RKO (cell line): ENCODE measurements at places on chromosomes 7 and 10.

DNA sequence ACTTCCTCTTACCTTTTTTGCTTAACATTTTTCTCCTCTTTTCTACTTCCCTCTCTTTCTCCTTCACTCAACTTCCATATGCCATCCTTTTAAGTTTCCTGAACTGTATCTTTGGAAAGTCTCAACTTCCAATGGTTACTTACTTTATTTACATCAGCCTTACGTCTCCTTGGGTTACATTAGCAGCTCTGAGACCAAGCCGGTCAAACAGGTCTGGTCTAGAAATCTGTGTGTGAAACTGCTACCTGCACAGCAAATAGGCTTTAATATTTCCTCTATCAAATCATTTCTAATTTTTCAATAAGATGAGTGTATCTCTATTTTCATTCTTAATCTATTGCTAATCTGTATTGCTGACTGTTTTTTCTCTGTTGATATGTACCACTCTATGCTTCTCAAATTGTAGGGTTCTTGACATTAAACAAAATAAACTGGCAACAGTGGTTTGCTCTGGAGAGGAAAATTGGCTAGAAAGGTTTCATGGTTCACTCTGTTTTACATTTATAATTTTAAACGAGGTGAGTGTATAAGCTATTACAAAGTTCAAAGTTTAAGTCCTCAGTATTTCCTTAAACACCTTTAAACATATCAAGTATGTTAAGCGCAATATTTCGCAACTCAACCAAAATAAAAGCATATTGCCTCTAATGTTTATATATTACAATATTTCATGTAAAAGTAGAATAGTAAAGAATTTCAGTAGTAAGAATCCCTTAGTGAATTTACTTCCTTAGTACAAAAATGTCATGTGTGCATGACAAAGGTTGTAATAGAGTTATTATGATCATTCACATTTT, 3.6 kb upstream of the SEMA3C start:
- DNase-seq: no peak

DNA sequence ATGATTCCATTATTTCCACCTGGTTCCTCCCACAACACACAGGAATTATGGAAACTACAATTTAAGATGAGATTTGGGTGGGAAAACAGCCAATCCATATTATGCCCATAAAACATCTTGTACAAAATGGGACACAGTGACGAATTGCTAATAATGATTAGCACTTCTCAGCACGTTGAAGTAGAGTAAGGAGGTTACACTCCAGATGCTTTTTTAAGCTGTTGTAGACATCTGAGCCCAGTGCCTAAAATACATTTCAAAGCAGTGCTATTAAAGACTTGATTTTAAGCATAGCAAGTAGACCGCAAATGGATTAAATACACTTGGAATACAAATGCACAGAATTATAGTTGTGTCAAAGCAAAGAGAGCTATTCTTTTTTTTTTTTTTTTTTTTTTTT, 105.9 kb downstream of the AASS start:
- DNase-seq: no peak

DNA sequence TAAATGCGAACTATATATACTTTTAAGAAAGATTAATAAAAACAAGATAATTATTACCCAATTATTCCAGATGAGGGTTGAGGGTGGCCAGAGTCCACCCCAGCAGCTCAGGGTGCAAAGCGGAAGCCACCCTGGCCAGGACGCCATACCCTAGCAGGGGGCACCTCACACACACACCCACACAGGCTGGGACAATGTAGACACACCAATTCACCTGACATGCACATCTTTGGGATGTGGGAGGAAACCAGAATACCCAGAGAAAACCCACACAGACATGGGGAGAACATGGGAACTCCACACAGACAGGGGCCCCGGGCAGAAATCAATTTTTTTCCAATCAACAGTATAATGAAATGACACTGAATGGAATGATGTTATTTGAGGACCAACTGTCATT, 86.0 kb downstream of the RTKN2 start:
- DNase-seq: no peak

GRCh38 chr7:69603937-69604494, 5.7 kb downstream of the AUTS2 start:
- DNase-seq: no peak

GRCh38 chr10:103433858-103434257, 18.3 kb downstream of the CALHM2 start:
- DNase-seq: no peak

DNA sequence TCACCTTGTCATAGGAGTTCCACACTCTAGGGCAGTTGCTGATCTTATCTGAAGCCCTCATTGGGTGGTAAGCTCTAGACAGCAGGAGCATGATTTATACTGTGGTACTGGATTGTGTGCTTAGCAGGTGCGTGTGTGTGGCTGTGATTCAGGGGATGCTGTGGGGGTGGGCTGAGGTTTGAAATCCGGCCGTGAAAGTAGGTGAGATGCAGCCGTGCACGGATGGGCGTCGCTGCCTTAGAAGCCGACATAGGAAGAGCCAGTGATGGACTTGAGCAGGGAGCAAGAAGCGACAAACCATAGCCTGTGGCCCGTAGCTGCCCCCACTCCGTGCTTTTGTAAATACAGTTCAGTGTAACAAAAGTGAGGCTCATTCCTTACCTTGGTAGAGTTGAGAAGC, 38.2 kb downstream of the PROSER2 start:
- DNase-seq: no peak

DNA sequence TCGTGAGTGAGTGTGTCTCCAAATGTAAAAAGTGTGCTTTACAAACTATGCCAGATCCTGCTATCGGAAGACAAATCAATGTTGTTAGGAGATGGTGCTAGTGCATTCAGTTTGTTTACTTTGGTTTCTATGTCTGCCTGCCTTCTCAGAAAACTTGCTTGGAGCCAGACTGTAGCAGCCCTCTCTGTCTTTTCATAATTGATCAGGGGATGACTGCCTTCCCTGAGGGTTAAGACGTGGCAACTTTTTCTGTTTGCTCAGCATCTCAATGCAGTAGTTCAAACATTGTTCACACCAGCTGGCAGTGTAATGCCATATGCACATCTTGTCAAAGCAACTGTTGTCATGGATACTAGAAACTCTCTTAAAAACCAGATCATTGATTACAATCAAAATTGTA, 118.5 kb downstream of the FOXP2 start:
- DNase-seq: no peak

DNA sequence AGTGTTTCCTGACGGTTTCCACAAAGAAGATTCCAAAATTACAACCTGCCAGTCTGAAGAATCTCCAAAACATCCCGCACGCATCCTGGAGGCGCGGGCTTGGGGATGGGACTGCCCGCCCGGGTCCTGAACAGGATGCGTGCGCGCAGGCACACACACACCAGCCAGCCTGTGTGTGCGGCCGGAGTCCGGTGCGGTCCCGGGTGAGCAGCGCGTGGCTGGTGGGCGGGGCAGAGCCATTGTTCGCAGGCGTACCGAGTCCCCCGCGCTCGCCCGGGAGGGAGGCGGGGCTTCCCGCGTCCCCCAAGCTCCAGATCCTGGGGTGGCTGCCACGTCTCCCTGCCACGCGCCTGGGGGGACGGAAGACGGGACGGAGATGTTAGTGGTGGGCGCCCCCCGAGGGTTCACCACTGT, 675 bp upstream of the SCD start:
- DNase-seq: peak; percentile 73
